ENCODE measurements at places on chromosomes 1 and 21.

DNA sequence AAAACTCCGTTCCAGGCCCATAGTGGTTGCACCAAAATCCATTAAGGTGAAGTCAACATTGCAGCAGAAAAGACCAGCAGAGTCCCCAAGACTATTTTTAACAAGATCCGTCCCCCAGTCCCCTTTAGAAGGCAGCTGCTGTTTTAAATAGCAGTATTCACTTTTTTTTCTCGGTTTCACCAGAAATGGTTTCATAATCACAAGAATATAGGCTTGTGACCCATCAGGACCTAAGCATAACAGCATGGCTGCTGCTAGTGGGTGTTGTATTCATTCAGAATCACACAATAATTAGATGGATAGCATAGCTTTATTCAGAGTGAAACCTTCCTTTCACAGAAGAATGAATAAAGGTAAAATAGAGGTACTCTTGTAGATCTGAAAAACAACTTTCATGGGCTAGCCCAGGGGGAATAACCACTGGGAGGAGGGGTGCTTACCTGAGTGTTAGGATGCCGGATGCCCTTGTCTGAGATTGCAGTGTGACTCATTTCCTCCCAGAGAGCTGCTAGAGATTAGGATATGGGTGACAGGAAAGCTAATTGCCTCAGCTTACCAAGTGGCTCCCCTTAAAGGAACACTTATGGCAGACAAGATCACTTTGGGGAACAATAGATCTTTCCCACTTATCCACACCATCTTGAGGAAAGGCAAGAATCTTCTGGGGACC lies 35.0 kb downstream of the ACKR1 start:
- DNase-seq: no peak

DNA sequence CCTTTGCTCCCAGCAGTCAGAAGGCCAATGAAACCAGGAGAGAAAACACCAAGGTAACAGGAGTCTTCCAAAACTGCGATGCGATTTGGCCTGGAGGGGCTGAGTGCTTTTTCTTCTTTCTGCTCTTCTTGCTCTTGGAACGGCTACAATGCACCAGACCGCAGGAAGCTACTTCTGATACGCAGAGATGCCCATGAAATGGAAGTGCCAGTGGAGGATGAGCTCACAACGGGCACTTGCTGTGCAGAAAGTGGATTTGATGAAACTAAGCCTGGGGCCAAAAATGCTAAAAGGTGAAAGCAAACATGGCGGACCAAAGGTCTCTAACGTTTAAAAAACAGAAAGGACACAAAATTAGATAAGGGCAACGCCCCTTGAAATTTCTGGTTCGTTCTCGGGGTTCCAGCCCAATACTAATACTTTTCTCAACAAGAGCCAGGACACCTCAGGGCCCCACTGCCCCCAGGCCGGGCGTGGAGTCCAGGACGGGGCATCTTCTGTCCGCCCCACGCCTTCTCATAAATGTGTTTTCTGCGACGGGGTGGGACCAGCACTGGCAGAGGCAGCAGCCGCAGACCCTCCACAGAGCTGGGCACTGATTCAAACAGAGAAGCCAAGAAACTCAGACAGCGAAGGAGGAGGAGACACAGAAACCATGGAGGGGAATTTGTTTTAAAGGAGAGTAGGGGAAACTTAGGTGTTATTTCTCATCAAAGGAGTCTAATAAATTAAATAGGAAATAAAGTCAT lies 101.3 kb downstream of the CRYAA start:
- DNase-seq: no peak

DNA sequence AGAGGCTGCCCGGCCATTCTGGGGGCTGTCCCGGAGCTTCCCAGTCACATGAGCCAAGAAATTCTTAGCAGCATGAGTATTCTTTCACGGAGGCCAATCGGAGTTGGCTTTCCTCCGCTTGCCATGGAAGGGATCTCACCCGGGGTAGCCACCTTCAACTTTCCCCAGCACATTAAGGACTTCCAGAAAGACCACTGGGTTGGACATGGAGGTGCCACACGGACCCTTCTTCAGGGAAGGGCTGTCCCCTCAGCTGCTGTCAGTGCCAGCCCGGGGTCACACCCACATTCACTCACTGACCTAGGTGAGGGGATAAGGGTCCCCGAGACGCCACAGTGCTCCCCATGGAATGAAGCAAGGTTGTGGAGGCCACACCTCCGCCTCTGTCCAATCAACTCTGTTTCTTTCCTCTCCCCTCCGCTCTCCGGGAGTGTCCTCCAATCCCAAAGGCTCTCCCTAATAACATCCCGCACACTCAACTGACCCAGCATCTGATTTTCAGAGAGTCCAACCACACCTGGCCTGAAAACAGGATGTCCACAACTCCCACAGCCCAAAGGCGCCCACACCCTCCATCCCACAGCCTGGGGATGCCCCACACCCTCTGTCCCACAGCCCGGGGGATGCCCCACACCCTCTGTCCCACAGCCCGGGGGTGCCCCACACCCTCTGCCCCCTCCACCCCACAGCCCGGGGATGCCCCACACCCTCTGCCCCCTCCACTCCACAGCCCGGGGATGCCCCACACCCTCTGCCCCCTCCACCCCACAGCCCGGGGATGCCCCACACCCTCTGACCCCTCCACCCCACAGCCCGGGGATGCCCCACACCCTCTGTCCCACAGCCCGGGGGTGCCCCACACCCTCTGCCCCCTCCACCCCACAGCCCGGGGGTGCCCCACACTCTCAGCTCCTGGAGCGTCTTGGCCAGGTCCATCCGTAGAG lies 19.4 kb downstream of the RSPH1 start:
- no peak for DNase-seq

GRCh38 chr1:200496937-200497336 lies 87.1 kb upstream of the ZNF281 start:
- DNase-seq: no peak

GRCh38 chr1:84969489-84970250 lies 27.2 kb downstream of the MCOLN2 start:
- no peak for DNase-seq

- no peak for DNase-seq
Observed at GRCh38 chr1:54374766-54375165, 31.4 kb downstream of the SSBP3 start.

DNA sequence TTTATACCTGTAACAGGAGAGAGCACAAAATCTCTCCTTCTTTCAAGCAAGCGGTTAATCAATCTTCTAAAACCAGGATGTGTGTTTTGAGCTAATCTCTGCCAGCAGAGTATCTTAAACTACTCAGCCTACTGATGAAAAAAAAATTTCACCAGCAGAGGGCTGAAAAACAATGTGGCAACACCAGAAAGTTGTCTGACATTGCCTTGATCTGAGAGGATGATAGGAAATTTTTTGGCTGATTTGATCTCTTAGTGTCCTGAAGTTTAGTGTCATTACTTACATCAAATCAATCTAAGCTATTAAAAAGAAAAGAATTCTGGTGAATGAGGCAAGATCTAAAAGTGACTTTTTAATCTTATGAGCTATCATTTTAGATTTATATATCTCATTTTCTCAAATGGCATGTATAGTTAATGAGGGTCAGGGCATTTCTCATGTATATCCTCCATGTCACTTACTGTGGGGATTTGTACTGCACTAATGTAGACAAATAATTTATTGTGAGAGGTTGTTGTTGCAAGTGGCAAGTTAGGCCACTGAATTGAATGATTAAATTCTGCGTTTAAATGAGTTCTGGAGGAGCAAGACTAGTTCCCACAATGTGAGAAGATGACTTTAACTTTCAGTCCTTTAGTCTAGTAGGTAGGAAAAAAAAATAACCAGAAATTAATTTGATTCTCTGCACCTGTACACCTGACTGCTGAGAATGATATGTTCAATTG lies 10.9 kb downstream of the ADAMTS1 start:
- peak; percentile 27 for DNase-seq

GRCh38 chr1:76554283-76554682 lies 313.0 kb upstream of the ST6GALNAC5 start:
- no peak for DNase-seq

DNA sequence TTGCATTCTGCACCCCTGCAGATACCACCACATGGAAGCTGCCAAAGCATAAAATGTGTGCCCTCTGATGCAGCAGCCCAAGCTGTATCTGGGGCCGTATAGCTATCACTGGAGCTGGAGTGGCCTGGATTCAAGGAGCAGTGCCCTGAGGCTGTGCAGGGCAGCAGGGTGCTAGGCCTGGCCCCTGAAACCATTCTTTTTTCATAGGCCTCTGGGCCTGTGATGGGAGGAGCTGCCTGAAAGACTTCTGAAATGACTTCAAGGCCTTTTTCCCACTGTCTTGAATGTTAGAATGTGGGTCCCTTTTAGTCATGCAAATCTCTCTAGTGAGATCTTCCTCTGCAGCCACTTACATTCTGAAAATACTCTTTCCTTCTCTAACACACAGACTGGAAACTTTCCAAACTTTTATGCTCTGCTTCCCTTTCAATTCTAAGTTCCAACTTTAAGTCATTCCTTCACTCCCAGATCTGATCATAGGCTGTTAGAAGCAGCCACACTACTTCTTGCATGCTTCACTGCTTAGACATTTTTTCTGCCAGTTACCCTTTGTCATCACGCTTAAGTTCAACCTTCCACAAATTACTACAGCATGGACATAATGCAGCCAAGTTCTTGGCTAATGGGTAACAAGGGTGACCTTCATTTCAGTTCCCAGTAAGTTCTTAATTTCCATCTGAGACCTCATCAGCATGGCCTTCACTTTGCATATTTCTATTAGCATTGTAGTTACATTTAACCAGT lies 42.4 kb downstream of the DRAM2 start:
- no peak for DNase-seq

DNA sequence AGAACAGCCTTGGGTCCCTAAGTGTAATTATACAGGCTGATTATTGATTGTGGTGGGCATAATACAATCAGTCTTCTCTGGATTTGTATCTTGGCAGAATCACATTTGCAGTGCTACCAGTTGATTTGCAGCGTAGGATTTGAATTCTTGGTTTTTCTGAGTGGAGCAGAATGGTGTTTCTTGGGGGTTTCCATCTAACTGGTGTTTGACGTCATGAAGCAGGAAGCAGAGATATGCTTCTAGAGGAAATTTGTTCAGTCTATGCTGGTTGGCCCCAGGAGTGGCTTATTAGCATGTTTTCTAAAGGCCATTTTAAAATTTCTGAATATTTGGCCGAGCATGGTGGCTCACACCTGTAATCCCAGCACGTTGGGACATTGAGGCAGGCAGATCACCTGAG lies 3.4 kb downstream of the CTTNBP2NL start:
- DNase-seq: no peak

- DNase-seq: no peak
Observed at GRCh38 chr1:162040001-162040400, 16.3 kb upstream of the OLFML2B start.

DNA sequence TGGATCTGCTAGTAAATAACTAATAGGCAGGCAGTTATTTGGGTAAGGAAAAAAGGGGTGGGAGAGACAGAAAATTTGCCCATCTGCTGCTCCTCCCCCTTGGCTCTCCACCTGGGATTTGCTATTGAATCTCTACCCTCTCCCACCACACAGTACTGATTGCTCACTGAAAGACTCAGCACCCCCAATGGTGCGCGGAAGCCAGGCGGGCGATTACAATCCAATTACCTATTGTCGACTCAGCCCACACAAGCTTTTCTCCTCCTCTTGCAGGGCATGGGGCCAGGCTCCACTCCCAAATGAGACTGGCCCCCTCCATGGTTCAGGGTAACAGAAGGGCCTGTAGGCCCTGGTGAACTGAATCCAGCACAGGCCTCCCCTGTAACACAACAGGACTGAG lies 2.7 kb upstream of the HMGN2 start:
- no peak for DNase-seq

DNA sequence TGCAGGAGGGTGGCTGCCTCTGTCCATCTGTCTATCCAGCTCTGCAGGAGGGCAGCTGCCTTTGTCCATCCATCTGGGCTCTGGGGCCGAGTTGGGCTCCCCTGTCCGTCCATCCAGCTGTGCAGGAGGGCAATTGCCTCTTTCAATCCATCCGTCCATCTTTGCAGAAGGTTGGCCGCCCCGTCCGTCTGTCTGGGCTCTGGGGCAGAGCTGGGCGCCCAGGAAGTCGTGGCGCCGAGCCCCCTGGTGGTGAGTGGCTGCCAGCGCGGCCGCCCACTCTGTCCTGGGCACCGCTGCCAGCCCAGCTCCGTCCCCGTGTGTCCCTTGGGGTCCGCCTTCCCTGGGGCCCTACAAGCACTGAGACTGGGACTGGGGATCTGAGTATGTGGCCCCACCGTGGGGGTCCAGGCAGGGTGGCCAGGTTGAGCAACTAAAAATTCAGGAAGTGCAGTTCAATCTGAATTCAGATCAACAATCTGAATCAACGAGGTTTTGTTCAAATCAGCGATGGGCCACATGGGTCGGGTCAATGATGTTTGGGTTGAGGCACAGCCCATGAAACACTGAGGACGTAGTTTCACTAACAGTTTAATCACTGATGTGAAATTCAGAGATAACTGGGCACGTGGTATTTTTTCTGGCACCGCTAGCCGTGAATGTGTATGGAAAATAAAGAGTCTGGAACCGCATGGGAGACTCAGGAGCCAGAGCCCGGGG lies 99.1 kb upstream of the ACTRT2 start:
- no peak for DNase-seq

GRCh38 chr1:209651138-209651587 lies 1.1 kb downstream of the LAMB3 start:
- DNase-seq: peak; percentile 91

DNA sequence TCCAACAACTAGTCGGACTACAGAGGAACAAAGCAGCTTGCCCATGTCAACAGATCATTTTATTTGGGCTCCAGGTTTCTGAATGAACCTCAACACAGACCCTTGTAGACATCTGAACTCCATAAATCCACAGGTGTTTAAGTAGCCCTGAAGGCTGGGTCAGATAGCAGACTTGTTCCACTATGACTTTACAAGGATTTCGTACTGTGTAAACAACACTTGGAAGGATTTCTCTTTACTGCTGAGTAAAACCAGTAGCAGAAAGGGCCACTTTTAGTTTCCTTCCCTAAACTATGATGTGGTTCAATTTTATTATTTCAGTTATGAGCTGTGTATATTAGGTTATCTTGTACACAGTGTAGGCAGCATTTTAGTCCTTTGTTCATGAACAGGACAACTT lies 316.4 kb upstream of the ADGRL2 start:
- DNase-seq: no peak
